NCI-H2171 treated with DMSO at 0.1 percent for 48 hours (cell line): ENCODE measurements at places on chromosomes 5 and 9.
A peak's percentile ranks its signal among the peaks of the same experiment; 100 is the strongest.

GRCh38 chr5:135723491-135723890 lies 111.0 kb upstream of the SLC25A48 start:
- no peak for DNase-seq

DNA sequence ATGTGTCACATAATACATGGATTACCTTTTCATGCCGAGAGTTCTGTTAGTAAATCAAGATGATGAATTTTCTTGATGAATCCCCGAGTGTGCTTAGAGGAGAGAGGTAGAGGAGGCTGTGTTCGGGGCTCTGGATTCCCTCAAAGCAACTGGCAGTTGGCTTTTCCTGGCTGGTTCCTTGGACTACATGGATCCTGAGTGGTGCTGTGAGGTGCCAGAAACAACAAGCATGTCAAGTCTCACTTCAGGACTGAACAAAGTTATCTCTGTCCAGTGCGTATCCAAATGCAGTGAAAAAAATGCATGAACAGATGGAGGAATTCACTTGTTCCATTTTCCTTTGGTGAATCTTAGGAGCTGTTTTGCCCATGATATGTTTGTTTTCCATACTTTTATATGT lies 231.7 kb downstream of the FBXL7 start:
- no peak for DNase-seq

GRCh38 chr9:108861464-108861863 lies 602 bp upstream of the ACTL7A start:
- DNase-seq: no peak

GRCh38 chr9:98097836-98098235 lies 21.2 kb downstream of the TRIM14 start:
- DNase-seq: no peak

- no peak for DNase-seq
Observed at GRCh38 chr9:96436063-96436455, 13.9 kb upstream of the HABP4 start.

GRCh38 chr5:128304088-128304487 lies 220.5 kb downstream of the SLC12A2 start:
- DNase-seq: peak; percentile 35

DNA sequence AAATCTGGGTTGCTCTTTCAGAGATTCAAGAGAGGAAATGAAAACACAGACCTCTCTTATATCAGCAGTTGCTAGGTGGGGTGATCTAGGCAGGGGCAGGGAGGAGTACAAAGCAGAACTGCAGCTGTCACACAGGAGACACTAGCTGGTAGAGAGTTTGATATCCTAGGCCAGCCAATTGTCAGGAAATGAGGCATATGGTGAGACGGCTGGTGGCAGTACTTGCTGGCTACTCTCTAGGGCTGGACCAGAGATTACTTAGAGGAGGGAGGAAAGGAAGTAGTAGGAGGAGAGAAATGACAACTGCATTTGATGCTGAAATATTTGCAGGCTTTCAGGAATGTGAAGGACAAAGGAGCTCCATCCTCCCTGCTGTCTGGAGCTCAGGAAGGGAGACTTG lies 113.8 kb downstream of the TRIM32 start:
- peak; percentile 90 for DNase-seq

- no peak for DNase-seq
Observed at GRCh38 chr5:69305512-69305911, 27.1 kb downstream of the CCDC125 start.

- no peak for DNase-seq
Observed at GRCh38 chr5:158832096-158832685, 267.5 kb downstream of the EBF1 start.

- DNase-seq: no peak
Observed at GRCh38 chr5:137916923-137917322, 27.7 kb downstream of the PKD2L2 start.

DNA sequence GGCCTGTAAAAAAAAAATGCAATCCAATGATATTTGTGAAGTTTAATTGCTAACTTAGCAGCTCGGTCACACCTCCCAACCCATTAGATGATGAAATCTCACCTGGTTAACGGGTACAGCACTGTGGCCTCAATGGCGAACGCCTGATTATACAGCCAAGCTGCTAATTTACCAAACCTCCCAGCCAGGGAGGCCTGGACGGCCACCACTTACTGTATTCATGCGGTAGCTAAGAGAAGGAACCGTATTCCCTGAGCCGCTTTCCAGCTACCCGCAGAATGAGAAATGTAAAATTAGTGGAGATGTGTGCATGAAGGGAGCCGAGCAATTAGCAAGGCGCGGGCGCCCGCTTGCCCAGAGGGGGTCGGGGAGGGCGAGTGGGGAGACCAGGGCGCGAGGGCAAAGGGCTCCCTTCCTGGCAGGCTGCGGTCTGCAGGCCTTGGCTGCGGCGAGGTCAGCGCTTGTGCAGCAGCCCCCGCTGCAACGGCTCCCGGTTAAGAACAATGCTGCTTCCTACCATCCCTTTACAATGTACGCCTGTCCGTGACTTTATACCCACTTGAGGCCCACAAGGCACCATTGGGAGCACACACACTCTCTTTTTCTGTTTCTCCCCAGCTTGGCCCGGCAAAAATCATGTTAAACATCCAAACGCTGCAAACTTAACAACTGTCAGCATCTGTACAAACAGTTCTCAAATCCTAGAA lies 70.4 kb upstream of the TBCA start:
- DNase-seq: no peak

- no peak for DNase-seq
Observed at GRCh38 chr5:127351418-127351817, 60.8 kb downstream of the MEGF10 start.

DNA sequence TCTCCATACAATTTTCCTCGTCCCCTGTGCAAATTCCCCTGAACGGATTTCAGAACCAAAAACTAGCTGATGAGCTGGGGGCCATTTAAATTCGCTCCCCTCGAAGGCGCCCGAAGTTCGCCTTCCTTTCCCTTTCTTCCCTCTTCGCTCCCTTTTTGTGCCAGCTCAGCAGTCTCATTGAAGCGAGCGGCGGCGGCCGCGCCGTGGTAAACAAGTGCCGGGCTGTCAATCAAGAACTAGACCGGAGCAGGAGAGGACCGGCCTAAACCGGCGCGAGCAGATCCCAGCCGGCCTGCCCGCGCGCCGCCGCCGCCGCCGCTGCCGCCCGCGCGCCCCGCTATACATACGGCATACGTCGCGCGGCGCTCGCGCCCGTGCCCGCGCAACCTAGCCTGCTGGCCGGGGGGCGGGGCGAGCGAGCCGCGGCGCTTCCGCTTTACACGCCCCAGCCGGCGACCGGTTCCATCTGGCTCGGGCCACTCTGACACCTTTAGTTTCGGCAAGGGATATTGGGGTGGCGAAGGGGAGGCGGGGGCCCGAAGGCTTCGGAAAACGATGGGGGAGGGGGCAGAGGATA lies 3.1 kb downstream of the ARRDC3 start:
- DNase-seq: peak; percentile 89

- DNase-seq: no peak
Observed at GRCh38 chr9:92745881-92746280, 18.8 kb downstream of the BICD2 start.
